ENCODE measurements at places on chromosomes 4 and X.

DNA sequence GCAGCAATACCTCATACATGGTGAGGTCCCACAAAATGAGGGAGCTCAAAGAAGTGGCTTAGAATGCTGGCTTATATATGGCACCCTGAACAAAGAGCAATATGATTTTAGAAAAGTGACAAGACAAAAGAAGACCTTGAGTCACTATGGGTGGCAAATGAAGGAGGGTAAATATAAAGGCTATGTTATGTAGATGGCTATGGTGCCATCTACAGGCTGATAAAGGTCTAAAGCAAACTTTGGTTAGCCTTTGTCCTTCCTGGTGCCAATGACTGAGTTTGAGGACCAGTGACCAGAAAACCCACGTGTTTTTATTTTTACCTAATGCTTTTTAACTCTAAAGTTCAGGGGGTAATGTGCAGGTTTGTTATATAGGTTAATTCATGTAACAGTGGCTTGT is 151.8 kb downstream of the CCNG2 start:
- DNase-seq: no peak

DNA sequence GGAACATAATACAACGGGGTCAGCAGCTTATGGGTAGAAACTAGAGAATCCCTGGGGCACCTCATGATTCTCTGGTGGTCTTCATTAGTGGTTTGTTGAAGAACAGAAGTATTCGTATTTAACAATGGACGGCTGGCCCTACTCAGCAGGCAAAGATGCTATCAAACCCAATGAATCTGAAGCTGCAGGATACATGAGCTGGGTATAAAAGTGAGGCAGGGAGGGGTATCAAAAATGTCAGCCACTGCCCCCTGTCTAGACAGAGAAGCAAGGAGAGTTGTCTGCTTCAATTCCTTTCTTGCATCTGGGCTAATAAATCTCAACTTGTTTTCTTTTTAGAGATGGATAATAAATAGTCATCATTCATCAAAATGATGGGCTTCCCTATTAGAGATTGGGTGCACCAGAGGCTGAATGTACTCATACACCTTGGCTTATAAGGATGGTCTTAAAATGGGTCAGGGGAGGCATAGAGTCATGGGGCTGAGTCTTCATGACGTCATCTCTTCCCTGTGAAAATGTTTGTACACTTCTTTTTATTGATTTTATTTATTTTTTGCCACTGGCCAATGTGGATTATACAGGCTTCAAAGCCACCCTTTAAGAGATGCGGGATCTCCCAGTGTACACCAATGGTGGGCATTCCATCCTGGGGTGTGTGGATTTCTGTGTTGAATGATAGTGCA is 259.5 kb downstream of the SHOX start:
- no peak for DNase-seq

- no peak for DNase-seq
Measured at GRCh38 chr4:111945014-111945413, 200.2 kb upstream of the FAM241A start.

- DNase-seq: no peak
Measured at GRCh38 chr4:78568640-78569305, 17.2 kb downstream of the ANXA3 start.

- DNase-seq: no peak
Measured at GRCh38 chr4:164989471-164989870, 12.0 kb upstream of the TRIM61 start.

DNA sequence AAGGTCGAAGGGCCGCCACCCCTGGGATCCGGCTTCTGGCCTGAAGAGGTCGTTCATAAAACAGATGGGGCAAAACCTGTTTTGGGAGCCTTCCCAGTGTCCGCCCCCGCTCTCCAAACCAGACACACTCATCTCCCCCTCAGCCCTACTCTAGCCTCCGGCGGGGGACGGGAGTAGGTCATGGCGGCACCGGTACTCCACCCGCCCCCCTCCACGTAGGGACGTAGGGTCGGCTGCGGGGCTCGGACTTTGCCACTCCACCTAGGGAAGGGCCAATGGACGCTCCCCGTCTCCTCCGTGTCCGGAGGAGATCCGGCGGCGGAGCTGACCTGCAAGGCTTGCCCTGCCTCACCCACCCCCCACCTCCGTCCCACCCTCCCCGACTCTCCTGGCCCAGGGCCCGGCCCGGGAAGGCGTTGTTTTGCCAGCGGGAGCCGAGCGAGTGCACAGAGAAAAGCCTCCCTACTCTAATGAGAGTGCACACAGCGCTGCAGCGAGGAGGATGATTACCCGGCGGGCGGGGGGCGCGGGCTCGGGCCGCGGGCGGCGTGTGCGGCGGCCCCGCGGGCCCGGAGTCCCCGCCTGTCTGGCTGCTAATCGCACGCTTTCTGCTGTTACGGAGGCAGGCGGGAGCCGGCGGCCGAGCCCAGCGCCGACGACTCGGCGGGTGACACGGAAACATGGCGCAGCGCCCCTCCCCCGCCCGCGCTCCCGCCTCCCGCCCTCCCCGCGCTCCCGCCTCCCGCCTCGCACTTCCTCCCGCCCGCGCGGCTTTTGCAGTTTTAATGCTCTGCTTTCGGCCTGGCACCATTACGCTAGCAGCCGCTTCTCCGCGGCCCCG is 8.3 kb upstream of the BCOR start:
- DNase-seq: peak; percentile 65

GRCh38 chr4:169050284-169050683 is 40.2 kb upstream of the CBR4 start:
- no peak for DNase-seq

DNA sequence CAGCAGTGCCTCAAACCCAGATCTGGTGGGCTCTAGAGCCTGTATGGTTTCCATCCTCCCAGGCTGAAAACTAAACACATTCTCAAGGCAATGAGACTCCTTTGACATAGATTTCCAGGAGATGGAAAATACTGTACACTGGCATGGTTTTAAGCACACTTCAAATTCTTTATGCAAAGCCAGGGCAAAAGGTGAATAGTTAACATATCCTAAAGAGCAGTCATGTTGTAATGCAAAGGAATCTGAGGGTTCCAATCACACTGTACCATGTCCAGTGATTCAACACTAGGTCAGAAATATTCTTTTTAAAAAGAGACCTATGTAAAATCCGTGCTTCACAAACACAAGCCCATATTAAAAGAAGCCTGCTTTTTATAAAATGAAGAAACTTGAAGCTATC is 195.3 kb downstream of the QDPR start:
- no peak for DNase-seq

DNA sequence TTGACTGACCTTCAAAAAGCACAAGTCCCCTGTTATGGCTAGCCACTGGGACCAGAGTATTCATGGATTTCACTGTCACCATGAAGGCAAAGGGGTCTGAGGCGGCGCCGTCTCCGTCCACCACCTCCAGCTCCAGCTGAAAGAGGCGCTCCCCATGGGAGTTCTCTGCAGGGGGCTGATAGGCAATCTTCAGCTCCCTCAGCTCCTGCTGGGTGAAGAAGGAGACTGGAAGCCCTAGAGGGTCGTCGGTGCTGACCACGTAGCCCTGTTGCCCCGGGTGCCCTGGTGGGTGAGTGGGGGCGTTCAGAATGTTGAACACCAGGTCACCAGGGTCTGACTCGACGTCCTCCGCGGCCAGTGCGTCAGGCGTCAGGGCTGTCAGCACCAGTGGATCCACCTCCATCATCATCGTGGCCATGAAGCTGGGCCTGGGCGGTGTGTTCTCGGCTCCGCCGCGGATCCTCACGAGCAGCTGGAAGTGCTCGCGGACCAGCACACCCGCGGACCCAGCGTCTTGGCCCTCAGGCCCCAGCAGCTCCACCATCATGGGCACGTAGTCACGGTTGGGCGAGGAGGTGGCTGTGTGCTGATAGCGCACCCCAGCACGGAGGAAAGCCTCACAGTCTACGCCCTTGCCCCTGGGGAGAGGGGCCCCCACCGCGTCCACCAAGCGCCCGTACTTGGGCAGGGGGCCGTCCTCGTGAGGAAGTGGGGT is 987 bp downstream of the FREM3 start:
- no peak for DNase-seq

GRCh38 chrX:153830640-153831428 is 490 bp upstream of the PDZD4 start:
- DNase-seq: no peak

DNA sequence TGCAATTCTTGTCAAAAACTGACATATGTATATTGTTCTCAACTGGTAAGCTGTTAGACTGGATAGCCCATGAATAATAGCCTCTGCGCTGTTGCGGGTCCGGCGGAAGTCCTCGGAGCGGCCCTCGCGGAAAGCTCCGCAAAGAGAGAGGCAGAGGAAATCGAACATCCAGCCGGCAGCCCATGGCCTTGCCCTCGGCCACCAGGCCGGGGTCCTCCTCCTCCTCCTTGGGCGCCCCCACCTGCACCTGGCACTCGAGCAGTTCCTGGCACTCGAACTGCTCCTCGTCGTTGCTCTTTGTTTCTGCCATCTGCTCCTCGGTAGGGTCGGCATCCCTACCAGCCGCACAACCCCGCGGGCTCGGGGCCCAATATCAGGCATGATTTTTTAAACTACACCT is 1176.3 kb downstream of the PCDH18 start:
- no peak for DNase-seq

DNA sequence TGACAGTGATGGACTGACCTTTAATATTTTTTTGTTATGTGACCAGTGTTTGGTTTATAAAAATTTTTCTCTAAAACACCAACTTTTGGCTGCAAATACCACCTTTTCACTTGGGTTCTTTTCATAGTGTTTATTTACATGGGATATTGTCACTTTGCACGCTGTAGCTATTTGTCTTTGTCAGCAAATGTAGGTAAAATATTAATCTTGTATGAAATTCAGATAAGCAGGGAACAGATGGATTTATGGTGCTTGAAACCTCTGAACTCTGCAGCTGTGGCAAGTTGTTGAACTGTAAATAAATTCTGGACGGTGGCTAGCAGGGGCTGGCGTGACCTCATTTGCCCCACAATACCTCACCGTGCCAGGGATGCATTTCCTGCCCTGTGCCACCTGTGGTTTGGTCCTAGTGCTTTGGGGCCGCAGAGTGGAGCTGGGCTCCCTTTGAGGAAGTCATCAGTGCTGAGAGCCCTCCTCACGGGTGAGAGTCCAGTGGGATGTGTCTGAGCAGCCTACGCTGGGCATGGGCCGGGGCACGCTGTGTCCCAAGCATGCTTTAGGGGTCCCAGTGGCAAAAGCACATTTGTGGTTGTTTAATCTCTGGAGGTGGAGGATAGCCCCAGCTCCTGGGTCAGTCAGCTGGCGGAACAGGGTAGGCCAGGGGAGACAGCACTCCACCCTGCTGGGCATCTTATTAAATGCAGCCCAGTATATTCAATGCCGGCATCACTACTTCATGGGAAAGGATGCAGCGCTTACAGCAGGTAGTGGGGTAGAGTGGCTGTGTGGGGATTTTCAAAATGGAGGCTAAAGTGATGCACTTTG is 108.6 kb downstream of the TBL1X start:
- DNase-seq: no peak

- DNase-seq: no peak
Measured at GRCh38 chr4:87232216-87232615, 11.8 kb upstream of the KLHL8 start.

Data from activated T-helper 1 cell treated with Interleukin-2 at 50 U/mL for 16 hours (primary cell).